Stimulated activated CD4-positive, alpha-beta T cell treated with anti-CD3 and anti-CD28 coated beads, Interleukin-4, amount 100 ng/mL, for 4 hours (primary cell): ENCODE measurements at places on chromosomes 16 and 17.

- no peak for DNase-seq
Observed at GRCh38 chr16:6484081-6484480, 848.6 kb upstream of the RBFOX1 start.

GRCh38 chr17:17835415-17836249 lies 1.2 kb downstream of the SREBF1 start:
- DNase-seq: no peak

DNA sequence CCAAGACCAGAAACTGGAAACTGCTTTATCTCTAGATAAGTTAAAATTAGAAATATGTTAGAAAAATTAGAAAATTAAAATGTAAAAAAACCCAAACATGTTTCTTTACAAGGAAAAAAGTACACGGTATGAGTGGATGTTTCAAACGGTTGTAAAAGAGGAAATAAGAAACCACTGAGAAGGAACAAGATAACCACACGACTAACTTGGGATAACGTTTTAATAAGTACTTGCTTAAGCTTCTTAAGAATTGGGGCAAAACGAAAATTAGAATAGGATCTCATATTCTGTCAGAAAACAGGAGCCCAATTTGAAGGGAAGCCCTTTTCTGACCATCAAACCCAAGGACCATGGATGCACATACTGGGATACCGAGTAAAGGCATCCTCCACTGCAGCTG lies 31.0 kb downstream of the MBTPS1 start:
- no peak for DNase-seq

- DNase-seq: peak; percentile 7
Observed at GRCh38 chr17:14784997-14785696, 480.0 kb downstream of the PMP22 start.

- no peak for DNase-seq
Observed at GRCh38 chr17:66469088-66469442, 166.7 kb downstream of the PRKCA start.

DNA sequence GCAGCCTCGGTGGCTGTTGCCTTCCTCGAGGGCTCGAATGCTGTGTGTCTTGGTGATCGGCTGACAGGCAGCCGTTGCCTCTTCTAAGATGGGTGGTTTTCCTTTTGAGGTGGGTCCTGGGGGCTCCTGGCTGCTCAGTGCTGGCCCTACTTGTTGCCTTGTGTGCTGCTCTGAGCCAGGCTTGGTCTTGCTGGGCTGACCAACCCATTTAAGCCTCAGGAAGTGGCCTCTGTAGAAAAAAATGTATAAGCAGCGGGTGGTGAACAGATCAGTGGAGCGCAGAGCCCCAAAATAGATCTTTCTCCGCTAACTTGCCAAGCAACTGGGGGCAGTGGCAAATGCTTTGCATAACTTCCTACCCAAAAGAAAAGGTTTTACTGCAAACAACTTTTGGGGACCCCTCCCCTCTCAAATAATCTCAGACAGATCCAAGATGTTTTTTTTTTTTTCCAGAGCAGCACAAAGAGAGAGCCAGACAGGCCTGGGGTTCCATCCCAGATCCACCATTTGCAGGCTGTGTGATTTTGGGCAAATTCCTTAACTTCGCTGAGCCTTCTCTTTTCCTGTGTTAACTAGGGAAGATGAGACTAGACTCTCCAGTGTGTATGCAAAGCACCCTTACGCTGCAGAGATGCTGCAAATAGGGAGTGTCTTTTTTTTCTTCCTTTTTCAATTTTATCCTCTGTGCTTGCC lies 42.5 kb downstream of the PLCG2 start:
- DNase-seq: no peak

- DNase-seq: peak; percentile 18
Observed at GRCh38 chr16:77191259-77191969, 424 bp downstream of the MON1B start.

GRCh38 chr16:27179500-27180072 lies 23.7 kb upstream of the KDM8 start:
- peak; percentile 81 for DNase-seq

DNA sequence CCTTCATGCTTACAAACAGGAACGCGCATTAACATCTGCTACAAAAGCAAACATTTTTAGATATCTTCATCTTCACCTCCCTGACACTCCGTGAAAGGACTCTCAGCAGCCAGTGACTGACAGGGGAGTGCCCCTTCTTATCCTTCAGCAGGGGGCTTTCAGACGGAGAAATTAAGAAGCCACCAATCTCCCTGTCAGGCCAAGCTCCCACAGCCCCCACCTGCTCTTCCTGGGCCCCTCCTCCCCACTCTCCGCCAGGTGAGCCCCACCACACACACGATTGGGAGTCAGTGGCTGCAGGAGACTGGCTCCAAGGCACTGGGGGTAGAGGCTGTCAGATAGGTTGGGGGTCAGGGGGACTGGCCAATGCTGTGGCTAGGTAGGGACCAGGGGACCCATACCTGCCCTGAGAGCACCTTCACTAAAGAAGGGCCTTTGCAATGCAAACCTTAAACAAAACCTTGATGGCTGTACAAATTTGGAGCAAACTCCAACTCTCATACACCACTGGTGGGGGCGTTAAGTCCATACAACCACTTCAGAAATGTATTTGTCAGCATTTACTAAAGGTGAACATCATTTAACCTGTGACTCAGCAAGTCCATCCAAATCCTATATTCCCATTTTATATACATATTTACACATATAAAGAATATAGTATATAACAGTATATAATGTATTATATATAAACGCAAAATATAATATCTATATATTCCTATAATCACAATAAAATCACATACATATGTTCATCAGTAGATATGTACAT lies 232.2 kb downstream of the ZNF423 start:
- DNase-seq: no peak

- DNase-seq: peak; percentile 4
Observed at GRCh38 chr16:12460064-12460392, 343.7 kb downstream of the CPPED1 start.

DNA sequence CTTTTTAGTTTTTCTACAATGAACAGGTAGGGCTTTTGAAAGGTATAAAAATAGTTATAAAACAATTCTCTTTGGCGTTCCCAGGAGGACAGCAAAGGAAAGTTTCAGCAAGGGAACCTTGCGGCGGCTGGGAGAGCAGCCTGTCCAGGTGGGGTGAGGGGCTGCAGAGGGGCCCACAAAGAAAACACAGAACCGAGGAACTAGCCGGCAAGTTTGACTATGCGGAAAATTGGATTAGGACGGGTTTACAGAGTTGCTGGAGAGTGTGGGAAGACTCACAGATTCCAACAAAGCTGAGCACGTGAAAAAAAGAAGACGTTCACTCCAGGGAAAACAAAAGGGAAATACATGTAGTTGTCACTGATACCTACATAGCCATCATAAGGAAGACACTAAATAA lies 40.2 kb upstream of the METTL16 start:
- no peak for DNase-seq

GRCh38 chr16:2963723-2964474 lies at the start of gene KREMEN2:
Gene KREMEN2 (plus strand): TSS chr16:2964275. CDS start chr16:2964521, 246 bp downstream.
- peak; percentile 48 for DNase-seq

GRCh38 chr16:26269673-26270072 lies 577.9 kb downstream of the HS3ST4 start:
- DNase-seq: no peak

DNA sequence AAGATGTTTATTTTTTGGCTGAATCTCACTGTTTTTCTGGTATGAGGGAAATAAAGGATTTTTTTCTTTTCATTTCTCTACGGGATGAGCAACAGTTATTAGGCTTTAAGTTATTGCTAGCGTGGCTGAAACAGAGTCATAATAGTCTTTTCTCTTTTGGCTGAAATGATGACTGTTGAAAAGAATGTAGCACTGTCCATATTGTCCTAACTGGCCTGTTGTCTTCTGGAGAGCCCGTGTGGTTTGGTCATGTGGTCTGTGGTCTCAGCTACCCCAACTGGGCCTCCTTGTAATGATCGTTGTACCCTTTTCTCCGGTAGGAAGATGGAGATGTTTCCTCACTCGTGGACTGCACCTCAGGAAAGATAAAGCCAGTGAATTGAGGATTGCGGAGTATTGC lies 36.6 kb downstream of the EPN2 start:
- no peak for DNase-seq

GRCh38 chr16:63702981-63703590 lies 1418.8 kb downstream of the CDH11 start:
- no peak for DNase-seq

DNA sequence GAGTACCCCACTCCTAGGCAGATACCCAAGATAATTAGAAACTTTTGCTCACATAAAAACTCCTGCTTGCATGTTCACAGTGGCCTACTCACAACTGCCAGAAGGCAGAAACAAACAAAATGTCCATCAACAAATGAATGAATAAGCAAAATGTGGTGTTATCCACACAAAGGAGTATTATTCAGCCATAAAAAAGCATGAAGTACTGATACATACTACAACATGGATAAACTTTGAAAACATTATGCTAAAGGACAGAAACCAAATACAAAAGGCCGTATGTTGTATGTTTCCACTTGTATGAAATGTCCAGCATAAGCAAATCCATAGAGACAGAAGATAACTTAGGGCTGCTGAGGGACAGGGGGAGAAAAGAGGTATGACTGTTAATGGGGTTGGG lies 1.9 kb downstream of the HSDL1 start:
- DNase-seq: no peak

- DNase-seq: no peak
Observed at GRCh38 chr17:75830164-75831031, 13.8 kb downstream of the UNC13D start.

DNA sequence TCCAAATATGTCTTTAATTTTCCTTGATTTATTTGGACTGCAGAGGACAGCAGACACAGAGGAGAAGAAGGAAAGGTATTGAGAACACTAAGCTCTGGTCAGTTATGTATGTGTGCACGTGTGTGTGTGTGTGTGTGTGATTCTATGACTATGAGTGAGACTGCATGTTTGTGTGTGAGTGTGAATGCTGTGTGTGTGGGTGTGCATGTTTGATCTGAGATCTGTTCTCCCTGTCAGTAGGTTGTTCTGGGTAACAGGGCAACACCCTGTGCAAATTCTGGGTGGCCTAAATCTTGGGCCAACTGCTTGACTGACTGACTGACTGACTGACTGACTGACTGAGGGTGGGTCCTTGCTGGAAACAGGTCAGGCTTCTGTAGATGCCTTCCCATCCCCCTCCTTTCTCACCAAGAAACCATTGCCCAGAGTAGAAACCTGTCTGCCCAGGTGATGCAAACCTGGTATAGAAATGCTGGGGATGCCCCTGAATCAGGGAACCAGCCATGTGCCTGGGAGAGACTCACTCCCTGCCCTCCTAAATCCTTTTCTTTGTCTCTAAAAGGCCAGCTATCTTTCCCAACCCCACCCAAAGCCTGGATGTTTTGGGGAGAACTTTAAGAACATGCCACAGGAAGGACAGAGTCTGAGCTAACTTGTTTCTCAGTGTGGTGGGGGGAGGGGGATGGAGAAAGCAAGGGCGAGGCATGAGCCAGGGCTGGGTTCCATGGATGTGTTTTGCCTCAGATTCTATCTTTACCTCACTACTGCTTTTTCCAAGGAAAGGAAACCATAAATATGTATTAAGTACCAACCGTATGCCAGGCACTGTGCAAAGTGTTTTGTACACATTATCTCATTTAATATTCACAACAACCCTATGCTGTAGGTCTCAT lies 4.5 kb upstream of the NR1D1 start:
- no peak for DNase-seq

- no peak for DNase-seq
Observed at GRCh38 chr16:86825631-86826030, 247.3 kb downstream of the FOXL1 start.

GRCh38 chr16:85376292-85377095 lies 236.6 kb upstream of the GSE1 start:
- DNase-seq: no peak

- no peak for DNase-seq
Observed at GRCh38 chr16:86956437-86956836, 360.8 kb downstream of the C16orf95 start.

DNA sequence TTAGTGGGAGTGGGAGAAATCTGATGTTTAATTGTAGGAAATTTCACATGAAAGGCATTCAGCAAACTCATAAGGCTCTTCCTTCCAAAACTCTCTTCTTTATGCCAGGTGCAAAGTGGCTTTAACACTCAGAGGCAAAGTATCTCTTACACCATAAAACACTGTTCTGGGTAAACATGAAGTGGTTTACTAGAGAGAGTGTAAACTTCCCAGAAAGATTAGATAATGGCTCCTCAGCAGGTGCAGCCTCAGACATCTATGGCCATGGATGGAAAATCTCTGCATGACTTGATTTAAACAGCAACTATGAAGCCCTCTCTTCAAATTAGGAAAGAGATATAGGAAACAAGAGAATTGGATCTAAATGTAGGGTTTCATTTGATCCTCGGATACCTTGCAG lies 583.1 kb upstream of the SALL1 start:
- DNase-seq: no peak

DNA sequence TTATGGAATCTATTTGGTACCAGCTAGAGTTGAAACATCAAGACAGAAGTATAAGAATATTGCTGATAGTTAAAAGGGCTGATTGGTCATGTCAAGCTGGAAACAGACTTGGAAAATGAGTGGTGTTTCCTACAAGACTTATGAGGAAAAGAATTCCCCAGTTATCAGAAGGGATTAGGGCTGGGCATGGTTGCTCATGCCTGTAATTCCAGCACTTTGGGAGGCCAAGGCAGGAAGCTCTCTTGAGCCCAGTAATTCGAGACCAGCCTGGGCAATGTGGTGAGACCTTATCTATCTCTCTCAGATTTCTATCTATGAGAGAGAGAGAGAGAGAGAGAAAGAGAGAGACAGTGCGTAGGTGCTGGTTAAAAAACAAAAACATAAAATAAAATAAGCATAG lies 139.5 kb upstream of the PMFBP1 start:
- DNase-seq: no peak

DNA sequence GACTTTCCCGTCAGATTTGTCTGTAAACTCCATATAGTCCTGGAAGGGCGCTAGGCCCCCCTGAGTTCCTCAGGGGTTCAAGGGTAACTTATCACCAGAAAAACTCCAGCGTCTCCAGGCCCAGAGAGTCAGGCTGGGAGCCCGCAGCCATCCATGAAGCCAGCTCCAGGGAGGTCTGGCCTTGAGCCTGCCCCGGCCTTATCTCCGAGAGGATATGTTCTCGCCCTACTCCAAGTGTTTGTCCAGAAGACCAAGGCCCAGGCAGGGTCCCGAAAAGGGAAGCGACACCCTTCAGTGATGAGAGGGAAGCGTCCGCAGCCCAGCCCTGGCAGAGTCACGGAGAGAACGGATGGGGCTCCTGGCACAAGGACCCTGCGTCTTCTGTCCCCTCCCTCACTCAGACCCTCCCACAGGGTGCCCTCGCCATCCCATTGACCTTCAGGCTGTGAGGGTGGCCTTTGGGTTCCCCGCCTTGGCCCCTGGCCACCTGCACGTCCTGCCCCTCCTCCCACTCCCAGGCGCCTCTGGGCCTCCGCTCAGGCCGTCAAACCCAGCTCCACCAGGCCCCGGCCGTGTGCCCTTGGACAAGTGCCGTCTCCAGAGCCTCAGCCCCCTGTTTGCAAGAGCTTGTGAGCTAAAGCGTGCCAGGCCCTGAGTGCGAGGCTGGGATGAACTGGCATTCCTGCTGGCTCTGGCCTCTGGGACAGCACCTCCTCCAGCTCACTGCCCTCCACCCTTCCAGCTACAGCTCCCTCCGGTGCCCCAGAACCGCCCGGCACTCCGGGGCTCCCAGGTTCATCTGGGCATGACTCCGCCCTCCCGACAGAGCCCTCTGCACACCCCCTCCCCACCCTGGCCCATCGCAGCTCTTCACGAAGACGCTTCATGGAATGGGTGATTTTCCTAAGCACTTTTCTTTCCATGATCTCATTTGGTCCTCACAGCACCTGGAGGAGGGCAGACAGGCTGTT lies 83.4 kb downstream of the ZDHHC7 start:
- no peak for DNase-seq

GRCh38 chr16:52364500-52364899 lies 182.4 kb downstream of the TOX3 start:
- DNase-seq: no peak
